Activated T-cell treated with anti-CD3 and anti-CD28 coated beads, Interleukin-2, amount 50 U/mL, for 72 hours (primary cell): ENCODE measurements at places on chromosomes 2 and 18. TPM values are rescaled to one million over a fixed set of nuclear protein-coding genes. Genes with fewer than 3 reads are reported as not detected.

Gene UGT1A10
- total RNA-seq: not detected

Gene EHD3
- total RNA-seq: 0.95 TPM

Gene GNLY
- total RNA-seq: 23.8 TPM

Gene MPP4
- not detected for total RNA-seq

Gene TMEM247
- total RNA-seq: not detected

Gene TRIB2
- 2.4 TPM for total RNA-seq

Gene CCDC85A
- not detected for total RNA-seq

- DNase-seq: no peak
Measured at GRCh38 chr2:161130354-161130753, 29.9 kb upstream of the TANK start.

DNA sequence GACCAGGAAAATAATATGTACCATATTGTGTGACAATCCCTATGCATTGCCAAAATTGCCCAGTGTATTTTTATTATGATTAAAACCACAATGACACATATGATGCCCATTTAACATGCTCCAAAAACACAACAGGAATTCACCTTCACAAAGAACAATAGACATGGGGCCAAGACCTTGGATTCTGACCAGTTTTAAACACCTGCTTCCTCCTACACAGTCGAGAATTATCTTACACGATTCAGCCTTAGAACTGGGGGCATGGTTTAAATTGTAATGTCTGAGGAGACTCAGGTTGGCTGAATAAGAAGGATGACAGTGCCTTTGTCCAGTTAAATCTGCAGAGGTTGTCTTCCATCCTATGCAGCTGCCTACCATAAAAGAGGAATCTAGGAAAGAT is 212.7 kb downstream of the PLCL1 start:
- no peak for DNase-seq

GRCh38 chr2:47165001-47165555 is 10.0 kb upstream of the STPG4 start:
- DNase-seq: no peak

DNA sequence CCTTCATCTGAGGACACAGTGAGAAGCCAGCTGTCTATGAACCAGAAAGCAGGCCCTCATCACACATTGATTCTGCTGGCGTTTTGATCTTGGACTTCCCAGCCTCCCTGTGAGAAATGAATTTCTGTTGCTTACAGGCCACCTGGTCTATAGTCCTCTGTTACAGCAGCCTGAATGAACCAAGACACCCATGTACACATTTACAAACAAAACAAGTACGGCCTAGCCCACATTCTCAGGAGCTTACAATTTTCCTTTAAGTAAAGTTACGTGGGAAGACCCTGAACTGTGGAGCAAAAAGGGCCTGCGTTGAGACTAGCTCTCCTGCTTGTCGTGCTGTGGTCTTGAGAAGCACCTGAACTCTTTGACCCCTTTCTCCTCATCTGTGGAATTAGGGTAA is 12.0 kb upstream of the SLC20A1 start:
- no peak for DNase-seq

GRCh38 chr2:129078548-129078947 is 759.9 kb upstream of the HS6ST1 start:
- no peak for DNase-seq

- no peak for DNase-seq
Measured at GRCh38 chr2:123514613-123515207, 510.4 kb upstream of the CNTNAP5 start.
